Activated CD8-positive, alpha-beta memory T cell treated with anti-CD3 and anti-CD28 coated beads, Interleukin-2, amount 10 ng/mL, durations not matched to agents 7 days and 5 days (primary cell): ENCODE measurements at places on chromosomes 7 and 10. TPM values are rescaled to one million over a fixed set of nuclear protein-coding genes. Genes with fewer than 3 reads are reported as not detected.

Gene KLLN
- 0.67 TPM for total RNA-seq

Gene PNLIPRP1
- not detected for total RNA-seq

Gene MORN4
- 1.9 TPM for total RNA-seq

Gene CALCR
- not detected for total RNA-seq

Gene NOD1
- 20.8 TPM for total RNA-seq

Gene ADRB1
- 2.3 TPM for total RNA-seq

Gene BTRC
- total RNA-seq = 10.9 TPM

Gene TDRD1
- 0.05 TPM for total RNA-seq

Gene ZSCAN25
- total RNA-seq = 31.7 TPM

Gene PAX4
- not detected for total RNA-seq

Gene AKR1C2
- not detected for total RNA-seq

Gene PRKAG2
- total RNA-seq = 18.4 TPM

DNA sequence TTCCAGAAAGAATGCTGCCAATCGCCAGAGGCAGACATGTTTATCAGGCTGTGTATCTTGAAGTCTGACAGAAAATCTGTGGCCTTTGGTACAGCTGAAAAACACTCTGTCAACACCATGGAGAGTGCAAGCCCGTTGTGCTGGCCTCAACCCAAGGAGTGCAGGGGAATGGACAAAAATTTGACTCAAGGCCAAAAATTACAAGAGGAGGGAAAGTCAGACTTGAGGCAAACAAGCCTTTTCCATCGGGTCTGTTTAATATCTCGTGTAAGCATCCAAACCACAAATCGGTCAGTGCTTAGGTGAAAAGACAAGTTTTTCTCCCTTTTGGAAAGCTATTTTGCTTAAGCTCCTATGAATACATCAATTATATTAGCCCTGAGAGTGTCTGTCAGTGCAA, 305.3 kb upstream of the NFE2L3 start:
- H3K27me3 ChIP-seq = peaks cover 68% of the 10 kb centered on the region
- H3K36me3 ChIP-seq = no peaks in the 10 kb centered on the region
- H3K27ac ChIP-seq = no peak overlapping the region
- no peak overlapping the region for H3K4me3 ChIP-seq
- H3K4me1 ChIP-seq = peaks cover 1% of the 10 kb centered on the region
- no peak for DNase-seq

GRCh38 chr10:78777867-78778266, 290.9 kb upstream of the ZMIZ1 start:
- no peaks in the 10 kb centered on the region for H3K4me1 ChIP-seq
- no peak for DNase-seq
- H3K27ac ChIP-seq = no peak overlapping the region
- H3K4me3 ChIP-seq = no peak overlapping the region
- no peaks in the 10 kb centered on the region for H3K27me3 ChIP-seq

DNA sequence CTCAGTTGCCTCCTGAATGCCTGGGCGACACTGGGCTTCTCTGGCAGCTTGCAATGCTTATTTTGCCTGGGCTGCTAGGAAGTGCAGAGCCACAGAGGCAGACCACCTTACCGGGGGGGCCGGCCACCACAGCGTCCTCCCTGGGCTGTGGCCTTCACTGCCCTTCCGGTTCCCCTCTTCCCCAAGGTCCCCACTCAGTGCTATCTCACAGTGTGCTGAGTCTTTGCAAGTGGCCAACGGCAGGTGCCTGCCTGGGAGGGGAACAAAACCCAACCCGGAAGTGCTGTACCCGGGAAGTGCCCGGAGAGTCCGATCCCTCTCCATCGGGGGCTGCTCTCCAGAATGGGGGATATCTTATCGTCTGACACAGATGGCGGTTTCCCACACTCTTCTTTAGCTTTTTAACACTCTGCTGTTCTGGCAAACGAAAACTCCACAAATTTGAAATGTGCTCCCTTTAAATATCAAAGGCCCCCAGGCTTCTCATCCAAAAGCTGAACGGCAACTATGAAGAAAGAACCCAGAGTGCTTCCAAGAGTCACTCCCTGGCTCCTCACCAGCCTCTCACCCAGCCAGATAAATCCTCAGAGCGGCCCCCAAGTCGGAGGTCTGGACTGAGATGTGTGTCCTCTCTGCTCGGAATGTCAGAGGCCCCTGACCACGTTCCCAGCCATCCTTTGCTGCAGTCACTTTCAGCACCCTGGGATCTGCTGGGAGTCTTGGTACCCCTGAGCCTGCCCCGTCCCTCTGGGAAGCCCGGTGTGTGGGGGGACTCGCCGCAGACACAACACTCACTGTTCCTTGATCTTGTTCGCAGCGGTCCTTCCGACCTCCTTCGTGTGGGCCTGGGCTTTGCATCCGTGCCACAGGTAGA, 165.1 kb downstream of the SVIL start:
- no peaks in the 10 kb centered on the region for H3K27me3 ChIP-seq
- H3K4me3 ChIP-seq = no peak overlapping the region
- H3K27ac ChIP-seq = no peak overlapping the region
- no peak for DNase-seq
- peaks cover 20% of the 10 kb centered on the region for H3K4me1 ChIP-seq
- H3K36me3 ChIP-seq = peaks cover 5% of the 10 kb centered on the region

GRCh38 chr7:115226410-115226809, 304.5 kb downstream of the MDFIC start:
- DNase-seq = no peak
- H3K27me3 ChIP-seq = no peaks in the 10 kb centered on the region
- H3K27ac ChIP-seq = no peak overlapping the region
- H3K36me3 ChIP-seq = no peaks in the 10 kb centered on the region
- peaks cover 7% of the 10 kb centered on the region for H3K4me1 ChIP-seq
- no peak overlapping the region for H3K4me3 ChIP-seq

DNA sequence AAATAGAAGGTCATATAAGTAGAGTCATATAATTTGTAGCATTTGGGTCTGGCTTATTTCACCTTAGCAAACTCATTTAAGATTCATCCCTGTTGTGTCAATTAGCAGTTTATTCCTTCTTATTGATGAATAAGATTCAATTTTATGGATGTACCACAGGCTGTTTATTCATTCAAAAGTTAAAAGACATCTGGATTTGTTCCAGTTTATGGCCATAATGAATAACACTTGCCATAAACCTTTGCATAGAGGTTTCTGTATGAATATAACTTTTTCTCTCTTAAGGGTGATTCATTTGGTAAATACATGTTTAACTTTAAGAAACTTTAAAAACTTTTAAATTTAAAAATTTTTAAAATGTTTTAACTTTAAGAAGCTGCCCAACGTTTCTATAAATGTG, 66.4 kb downstream of the CPED1 start:
- no peak overlapping the region for H3K4me3 ChIP-seq
- no peak for DNase-seq
- H3K4me1 ChIP-seq = no peaks in the 10 kb centered on the region
- no peaks in the 10 kb centered on the region for H3K36me3 ChIP-seq
- peaks cover 10% of the 10 kb centered on the region for H3K27me3 ChIP-seq

GRCh38 chr10:35925493-35925892, 283.4 kb upstream of the FZD8 start:
- H3K36me3 ChIP-seq = no peaks in the 10 kb centered on the region
- no peak overlapping the region for H3K27ac ChIP-seq
- no peak overlapping the region for H3K4me3 ChIP-seq
- DNase-seq = no peak
- no peaks in the 10 kb centered on the region for H3K4me1 ChIP-seq

GRCh38 chr10:71882813-71883659, 32.0 kb upstream of the PSAP start:
- peaks cover 16% of the 10 kb centered on the region for H3K27me3 ChIP-seq
- H3K27ac ChIP-seq = no peak overlapping the region
- H3K4me1 ChIP-seq = peaks cover 13% of the 10 kb centered on the region
- no peak for DNase-seq
- no peak overlapping the region for H3K4me3 ChIP-seq

GRCh38 chr7:50663396-50664102, 98.3 kb upstream of the DDC start:
- H3K4me1 ChIP-seq = peaks cover 85% of the 10 kb centered on the region
- peaks cover 5% of the 10 kb centered on the region for H3K36me3 ChIP-seq
- H3K27ac ChIP-seq = peak overlapping the region; percentile 99
- H3K4me3 ChIP-seq = peak overlapping the region; percentile 74
- H3K27me3 ChIP-seq = no peaks in the 10 kb centered on the region
- DNase-seq = peak; percentile 48

DNA sequence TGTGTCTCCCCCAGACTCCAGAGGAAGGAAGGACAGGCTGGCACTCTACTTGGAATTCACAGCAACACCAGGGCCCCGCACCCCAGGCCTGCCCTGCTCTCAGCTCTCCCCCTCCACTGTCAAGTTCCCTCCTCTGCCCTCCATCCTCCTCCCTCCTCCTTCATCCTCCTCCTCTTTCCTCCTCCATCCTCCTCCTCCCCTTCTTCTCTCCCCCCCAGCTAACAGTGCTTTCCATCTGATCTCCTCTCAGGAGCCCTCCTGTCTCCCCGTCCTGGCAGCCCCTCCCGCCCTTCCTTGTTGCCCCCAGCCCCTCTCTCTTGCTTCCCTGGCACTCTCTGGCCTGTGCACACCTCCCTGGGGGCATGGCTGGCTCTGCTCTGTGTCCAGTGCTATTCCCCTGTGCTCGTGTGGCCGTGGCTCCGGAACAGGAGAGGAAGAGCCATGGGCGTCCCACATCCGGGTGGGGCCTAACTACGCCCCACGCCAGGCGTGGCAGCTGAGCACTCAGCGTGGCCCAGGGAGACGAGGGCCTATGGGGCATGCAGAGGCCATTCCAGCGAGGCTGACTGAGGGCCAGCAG, 64.2 kb downstream of the PWWP2B start:
- DNase-seq = no peak
- no peaks in the 10 kb centered on the region for H3K36me3 ChIP-seq
- peaks cover 2% of the 10 kb centered on the region for H3K4me1 ChIP-seq
- no peak overlapping the region for H3K4me3 ChIP-seq
- no peak overlapping the region for H3K27ac ChIP-seq

DNA sequence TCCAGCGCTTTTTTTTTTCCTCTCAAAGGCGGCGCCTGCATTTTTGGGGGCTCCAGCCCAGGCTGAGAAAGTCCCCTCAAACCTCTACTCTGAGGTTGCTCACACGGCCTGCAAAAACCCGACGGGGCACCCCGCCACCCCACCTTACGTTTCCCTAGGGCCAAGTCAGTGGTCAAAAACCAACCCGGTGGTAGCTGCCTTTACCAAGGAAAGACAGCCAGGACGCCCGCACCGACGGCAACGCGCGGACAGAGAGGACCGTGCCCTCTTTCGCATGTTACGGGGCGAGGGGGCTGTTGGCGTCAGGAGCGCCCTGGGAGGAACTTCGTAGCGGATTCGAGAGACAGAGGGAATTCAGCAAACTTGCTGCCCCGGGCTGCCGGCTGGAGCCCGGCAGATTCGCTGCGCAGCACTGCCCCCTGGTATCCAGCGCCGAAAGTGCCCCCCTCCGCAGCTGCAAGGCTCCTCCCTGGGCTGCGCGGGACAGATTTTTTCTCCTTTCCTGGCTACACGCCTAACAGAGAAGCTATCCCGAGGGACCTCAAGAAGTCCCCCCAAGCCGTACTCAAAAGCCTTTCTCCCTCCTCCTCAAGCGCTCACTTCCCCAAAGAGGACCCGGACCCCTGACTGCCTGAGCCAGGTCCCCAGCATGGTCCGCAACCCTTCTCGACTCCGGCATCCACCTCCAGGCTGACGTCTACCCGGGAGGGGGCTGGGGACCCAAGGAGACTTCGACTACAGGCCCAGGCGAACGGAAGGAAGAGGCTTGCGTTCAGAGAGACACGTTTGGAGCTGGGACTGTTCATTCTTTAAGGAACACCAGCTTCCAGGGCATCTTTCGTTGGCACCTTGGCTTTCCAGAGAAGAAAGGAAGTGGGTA, 27.7 kb upstream of the VAX1 start:
- no peak overlapping the region for H3K27ac ChIP-seq
- H3K27me3 ChIP-seq = peaks cover 93% of the 10 kb centered on the region
- H3K4me1 ChIP-seq = peaks cover 14% of the 10 kb centered on the region

DNA sequence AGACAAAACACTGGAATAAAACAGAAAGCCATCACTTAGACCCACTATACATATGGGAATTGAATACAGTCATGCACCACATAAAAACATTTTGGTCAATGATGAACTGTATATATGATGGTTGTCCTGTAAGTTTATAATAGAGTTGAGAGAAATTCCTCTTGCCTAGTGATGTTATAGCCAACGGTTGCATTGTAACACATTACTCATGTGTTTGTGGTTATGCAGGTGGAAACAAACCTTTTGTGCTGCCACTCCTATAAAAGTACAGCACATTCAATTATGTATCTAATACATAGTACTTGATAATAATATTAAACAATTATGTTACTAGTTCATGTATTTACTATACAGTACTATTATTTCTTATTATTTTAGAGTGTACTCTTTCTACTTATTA, 381.2 kb upstream of the MBL2 start:
- DNase-seq = no peak
- no peaks in the 10 kb centered on the region for H3K36me3 ChIP-seq
- no peaks in the 10 kb centered on the region for H3K27me3 ChIP-seq
- no peaks in the 10 kb centered on the region for H3K4me1 ChIP-seq
- no peak overlapping the region for H3K4me3 ChIP-seq

DNA sequence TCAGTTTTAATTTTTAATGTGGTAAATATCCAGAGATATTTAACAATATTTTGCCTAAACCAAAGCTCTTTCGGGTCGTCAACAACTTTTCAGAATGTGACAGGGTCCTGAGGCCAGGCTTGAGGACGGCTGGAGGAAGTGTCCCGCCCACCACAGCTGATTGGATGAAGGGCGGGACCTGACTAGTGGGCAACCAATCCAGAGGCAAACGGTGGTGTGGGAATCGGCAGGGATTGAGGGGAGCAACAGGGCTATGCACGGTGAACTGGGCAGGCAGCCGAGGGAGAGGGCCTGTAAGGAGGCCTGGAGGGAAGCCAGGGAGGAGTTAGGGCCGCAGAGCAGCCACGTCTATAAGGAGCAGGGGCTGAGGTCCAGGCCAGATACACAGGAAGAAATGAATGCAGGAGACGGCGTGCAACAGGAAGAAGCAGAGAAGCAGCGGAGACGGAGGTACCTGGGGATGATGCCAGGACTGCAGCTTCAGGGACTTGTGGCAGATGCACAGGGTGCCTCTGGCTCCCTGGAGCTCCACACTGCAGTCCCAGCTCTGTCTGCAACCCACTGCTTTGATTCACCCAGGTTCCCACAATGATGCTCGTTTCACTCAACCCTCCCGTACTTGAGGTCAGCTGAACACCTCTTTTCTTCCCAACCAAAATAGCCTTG, 46.1 kb upstream of the ZMIZ1 start:
- H3K4me3 ChIP-seq = peak overlapping the region; percentile 1
- no peak for DNase-seq
- H3K36me3 ChIP-seq = no peaks in the 10 kb centered on the region
- no peaks in the 10 kb centered on the region for H3K27me3 ChIP-seq
- peaks cover 20% of the 10 kb centered on the region for H3K4me1 ChIP-seq
- H3K27ac ChIP-seq = no peak overlapping the region

- no peaks in the 10 kb centered on the region for H3K27me3 ChIP-seq
- no peak overlapping the region for H3K27ac ChIP-seq
- H3K4me1 ChIP-seq = no peaks in the 10 kb centered on the region
- H3K4me3 ChIP-seq = no peak overlapping the region
Observed at GRCh38 chr7:14125998-14126397, 136.5 kb upstream of the ETV1 start.

GRCh38 chr10:128068398-128069285, 57.6 kb downstream of the MKI67 start:
- H3K27me3 ChIP-seq = no peaks in the 10 kb centered on the region
- H3K4me1 ChIP-seq = peaks cover 41% of the 10 kb centered on the region
- H3K36me3 ChIP-seq = peaks cover 37% of the 10 kb centered on the region
- DNase-seq = no peak
- H3K27ac ChIP-seq = no peak overlapping the region

- no peaks in the 10 kb centered on the region for H3K36me3 ChIP-seq
- no peaks in the 10 kb centered on the region for H3K27me3 ChIP-seq
- no peak overlapping the region for H3K4me3 ChIP-seq
- no peak overlapping the region for H3K27ac ChIP-seq
- peak; percentile 80 for DNase-seq
Observed at GRCh38 chr10:132443605-132443982, 46.6 kb downstream of the PWWP2B start.
